Dorsolateral prefrontal cortex (tissue), 122 donors: ENCODE measurements at places on chromosomes 5 and 9.

DNA sequence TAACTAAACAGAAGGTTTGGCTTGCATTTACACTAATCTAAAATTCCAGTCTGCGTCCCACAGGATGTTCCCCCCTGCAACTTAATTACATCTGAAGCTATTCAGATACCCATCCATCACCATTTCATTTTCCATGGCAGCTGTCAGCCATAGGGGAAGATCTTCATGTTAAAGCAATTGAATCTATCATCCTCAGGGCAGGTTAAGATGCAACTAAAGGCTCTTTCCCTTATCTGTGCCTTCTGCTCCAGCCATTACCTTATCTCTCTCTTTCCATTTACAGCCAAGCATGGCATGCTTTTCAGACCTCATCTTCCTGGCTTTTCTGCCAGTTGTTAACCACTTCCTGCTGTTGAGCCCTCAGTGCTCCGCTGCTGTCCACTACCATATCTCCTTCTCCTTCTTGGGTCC lies 15.8 kb upstream of the HACD4 start:
- no peak for DNase-seq

GRCh38 chr5:107542428-107542827 lies 128.3 kb downstream of the EFNA5 start:
- DNase-seq, result no peak

- no peak for DNase-seq
These were observed 73.3 kb downstream of the SNX18 start for GRCh38 chr5:54590824-54591223.

- DNase-seq, result no peak
These were observed 89.9 kb downstream of the SEMA5A start for GRCh38 chr5:9455826-9456434.

GRCh38 chr5:155103146-155103545 lies 89.6 kb downstream of the KIF4B start:
- no peak for DNase-seq

- DNase-seq, result no peak
These were observed 100.7 kb downstream of the NLN start for GRCh38 chr5:65822710-65823109.

DNA sequence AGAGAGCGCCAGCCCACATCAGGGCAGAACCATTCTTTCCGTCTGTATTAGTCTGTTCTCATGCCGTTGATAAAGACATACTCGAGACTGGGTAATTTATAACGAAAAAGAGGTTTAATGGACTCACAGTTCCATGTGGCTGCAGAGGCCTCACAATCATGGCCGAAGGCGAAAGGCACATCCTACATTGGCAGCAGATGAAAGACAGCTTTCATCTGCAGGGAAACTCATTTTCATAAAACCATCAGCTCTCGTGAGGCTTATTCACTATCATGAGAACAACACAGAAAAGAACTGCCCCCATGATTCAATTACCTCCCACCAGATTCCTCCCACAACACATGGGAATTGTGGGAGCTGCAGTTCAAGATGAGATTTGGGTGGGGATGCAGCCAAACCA lies 4.7 kb upstream of the FSD1L start:
- no peak for DNase-seq

GRCh38 chr9:68714416-68715180 lies 9.6 kb downstream of the PIP5K1B start:
- DNase-seq, result no peak

DNA sequence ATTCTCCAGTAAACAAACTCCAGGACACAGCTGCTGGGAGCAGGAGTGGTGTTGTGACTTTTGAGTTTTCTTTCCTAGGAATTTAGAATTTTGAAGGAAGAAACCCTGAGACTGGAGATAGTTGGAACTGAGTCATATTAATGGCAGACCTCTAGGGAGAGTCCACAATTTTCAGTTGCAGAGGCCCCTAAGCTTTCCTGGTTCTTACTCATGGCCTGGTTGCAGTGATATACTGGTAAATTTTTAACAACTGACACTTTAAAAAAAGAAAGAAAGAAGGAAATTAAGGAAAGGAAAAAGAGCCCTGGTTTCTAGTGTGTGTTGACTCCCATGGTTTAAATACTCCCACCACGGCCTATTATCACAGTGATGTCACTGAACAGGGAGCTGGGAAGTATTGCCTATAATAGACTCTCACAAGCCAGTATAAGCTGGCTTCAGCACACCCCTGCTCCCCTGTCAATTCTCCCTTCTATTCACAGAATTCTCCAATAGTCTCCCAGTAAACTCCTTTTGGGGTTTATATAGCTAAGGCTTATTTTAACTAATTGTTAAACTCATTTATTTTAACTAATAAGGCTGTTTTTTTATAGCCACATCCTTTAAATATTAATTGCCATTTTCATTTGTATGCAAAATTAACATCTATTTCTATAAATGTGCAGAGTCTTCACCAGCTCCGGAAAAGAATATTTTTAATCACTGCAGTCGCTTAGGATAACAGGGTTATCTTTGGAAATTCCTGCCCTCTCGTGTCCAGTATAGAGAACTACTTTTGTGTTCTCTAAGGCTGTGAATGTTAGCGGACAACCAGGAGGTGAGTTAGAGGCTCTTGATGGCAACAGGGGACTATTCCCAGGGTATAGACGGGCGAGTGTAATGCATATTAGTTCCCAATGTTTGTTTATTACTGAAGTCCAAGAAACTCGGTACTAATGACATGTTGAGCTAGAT lies 59.7 kb downstream of the GGTA1 start:
- no peak for DNase-seq

GRCh38 chr9:5195463-5195862 lies 10.0 kb upstream of the INSL6 start:
- no peak for DNase-seq

DNA sequence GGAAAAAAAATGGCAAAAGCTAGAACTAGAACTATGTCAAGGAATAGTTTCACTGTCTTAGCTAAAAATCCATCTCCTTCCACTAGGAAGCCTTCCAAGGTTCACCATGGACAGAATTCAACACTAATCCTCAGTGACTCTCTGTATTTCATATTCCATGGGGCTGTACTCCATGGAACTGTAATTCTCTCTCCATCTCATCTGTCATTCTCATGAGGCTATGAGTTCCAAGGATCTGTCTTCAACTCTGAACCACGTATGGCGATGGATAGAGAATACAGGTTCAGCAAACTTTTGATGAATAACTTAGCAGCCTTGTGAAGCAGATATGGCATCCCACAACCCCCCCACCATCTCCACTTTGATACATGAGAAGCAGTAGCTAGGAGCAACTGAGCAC lies 184.0 kb downstream of the SPOCK1 start:
- no peak for DNase-seq

DNA sequence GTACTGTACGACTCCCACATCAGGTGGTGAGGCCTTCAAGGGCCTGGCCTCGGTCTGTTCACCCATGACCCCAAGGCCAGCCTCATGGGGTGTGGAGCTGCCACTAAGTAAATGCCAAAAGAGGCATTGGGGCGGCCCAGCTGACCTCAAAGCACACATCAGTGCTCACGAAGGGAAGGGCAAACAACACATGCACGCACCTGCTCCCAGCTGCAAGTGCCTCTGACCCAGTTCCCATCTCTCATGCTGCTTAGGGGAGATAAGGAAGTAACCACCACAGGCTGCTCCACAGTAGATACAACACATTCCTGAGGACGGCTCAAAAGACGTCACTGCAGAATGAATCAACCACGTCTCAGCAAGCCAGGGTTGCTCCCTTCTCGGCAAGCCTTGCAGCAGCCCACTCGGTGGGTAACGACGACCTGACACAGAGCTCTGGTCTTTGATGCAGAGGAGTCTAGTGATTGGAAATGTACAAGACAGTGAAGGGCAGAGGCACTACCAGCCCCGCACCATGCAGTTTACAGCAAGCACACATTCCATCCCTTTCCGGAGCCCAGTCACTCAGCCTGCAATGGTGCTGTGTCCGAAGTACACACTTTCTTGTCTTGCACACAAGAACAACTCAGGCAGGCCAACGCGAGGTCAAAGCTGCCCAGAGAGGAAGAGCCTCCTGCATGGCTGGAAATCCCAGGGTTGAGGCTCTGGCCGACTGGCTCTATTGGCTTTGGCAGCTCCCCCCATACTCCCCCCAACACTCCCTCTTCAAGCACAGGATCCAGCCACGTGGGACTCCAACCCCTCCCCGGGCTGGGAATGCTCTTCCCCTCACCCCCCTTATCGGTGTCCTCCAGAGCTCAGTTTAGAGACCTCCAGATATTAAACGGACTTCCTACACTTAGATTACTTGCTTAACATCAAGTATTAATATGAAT lies 31.8 kb downstream of the FABP6 start:
- DNase-seq, result no peak

DNA sequence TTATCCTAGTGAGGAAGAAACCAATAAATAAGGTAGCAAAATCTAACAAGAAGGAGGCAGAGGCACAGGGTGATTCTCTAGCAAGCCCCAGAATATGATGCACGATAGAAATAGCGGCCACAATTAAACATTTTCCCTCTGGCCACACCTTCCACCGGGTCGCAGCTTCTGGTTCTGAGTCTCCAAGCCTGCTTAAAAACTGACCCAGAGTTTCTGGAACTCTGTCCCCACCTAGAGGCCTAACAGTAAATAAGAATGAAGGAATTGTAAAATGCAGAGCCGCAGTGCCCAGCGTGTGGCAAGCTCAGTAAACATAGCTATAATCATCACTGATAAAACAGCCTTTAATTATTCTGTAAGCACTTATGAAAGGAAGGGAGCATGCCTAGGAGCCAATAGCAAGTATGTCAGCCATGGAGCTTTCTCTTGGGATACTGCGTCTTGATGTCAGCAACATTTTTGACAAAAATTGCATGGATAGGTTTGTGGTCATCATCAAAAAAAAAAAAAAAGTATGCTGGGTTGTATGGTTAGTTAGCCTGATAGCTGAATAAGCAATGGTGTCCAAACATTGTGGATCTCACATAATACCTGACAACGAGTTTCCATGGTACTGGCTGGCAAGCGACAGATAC lies 465.5 kb downstream of the DNAH5 start:
- DNase-seq, result no peak

- peak; percentile 38 for DNase-seq
These were observed 28.6 kb upstream of the NSMF start for GRCh38 chr9:137487454-137488326.

DNA sequence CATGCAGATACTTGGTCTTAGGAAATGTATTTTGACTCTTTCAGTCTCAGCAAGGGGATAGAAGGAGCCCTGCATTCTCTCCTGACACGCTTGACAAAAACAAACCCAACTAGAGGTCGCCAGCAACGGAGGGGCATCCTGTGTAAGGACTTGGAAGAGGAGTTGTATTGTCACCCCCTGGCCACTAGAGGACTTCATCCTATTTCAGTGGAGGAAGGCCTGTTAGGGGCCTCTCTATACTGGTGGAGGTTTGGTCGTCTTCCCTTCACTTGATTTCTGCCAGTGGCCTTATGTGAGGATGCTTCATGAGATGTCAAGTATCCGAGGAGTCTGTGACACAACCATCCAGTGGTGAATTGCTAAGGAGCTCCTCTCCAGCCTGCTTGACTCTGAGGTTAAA lies 122.8 kb upstream of the STC2 start:
- DNase-seq, result no peak

- DNase-seq, result no peak
These were observed 41.9 kb downstream of the NIM1K start for GRCh38 chr5:43233946-43234345.

- DNase-seq, result no peak
These were observed 22.6 kb upstream of the IQGAP2 start for GRCh38 chr5:76380346-76381066.

GRCh38 chr9:19050637-19051591 lies 1.7 kb downstream of the RRAGA start:
- DNase-seq, result no peak

GRCh38 chr9:133140174-133140505 lies 19.1 kb upstream of the RALGDS start:
- DNase-seq, result no peak

GRCh38 chr9:69571032-69571431 lies 101.1 kb downstream of the APBA1 start:
- DNase-seq, result no peak

GRCh38 chr5:1204693-1205242 lies 3.4 kb downstream of the SLC6A19 start:
- DNase-seq, result no peak
